Stimulated activated CD8-positive, alpha-beta memory T cell treated with anti-CD3 and anti-CD28 coated beads, Interleukin-12 subunit alpha, Interleukin-12 subunit beta, amount 100 ng/mL, for 4 hours (primary cell): ENCODE measurements at places on chromosomes 12 and 14.

DNA sequence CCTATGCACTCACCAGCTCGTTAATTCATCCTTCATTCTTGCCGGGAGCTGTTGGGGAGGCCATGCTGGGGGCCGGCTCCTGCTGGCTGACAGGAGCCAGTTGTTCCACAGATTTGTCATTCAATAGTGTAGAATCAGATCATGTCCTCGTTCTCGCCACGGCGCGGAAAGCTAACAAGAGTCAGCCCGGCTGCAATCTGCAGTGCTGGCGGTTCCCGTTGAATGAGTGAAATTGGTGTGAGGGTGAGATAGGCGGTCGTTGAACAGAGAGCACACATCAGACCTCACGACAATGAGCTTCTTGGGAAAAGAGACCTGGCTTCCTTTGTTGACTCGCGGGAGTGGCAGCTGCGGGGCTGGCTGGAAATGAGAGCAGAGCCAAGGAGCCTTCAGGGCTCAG, 57.5 kb downstream of the KIF26A start:
- no peak for DNase-seq

- DNase-seq, result no peak
Observed at GRCh38 chr12:19639781-19640415, 200.6 kb downstream of the AEBP2 start.

GRCh38 chr12:70635755-70636154, 1.5 kb downstream of the PTPRB start:
- DNase-seq, result no peak

GRCh38 chr14:81797315-81797714, 263.7 kb upstream of the SEL1L start:
- DNase-seq, result no peak

DNA sequence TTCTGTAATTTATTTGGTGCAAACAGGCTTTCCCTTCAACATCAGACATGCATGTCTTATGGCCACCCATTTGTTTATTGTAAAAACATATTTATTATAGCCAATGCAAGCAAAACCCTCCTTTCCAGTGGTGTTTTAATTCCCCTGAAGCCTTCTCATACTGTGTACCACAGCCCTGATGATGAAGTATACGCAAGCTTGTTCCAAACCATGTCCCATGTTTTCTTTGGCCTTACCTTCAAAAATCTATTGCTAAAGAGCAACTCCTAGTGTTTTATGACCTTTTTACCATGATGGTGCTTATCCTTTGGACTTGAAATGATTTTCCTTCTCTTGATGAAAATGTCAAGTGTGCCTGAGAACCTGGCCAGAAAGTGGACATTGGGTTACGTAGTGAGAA, 85.9 kb upstream of the CCDC91 start:
- DNase-seq, result no peak

GRCh38 chr12:121277374-121277759, 19.1 kb downstream of the CAMKK2 start:
- no peak for DNase-seq

DNA sequence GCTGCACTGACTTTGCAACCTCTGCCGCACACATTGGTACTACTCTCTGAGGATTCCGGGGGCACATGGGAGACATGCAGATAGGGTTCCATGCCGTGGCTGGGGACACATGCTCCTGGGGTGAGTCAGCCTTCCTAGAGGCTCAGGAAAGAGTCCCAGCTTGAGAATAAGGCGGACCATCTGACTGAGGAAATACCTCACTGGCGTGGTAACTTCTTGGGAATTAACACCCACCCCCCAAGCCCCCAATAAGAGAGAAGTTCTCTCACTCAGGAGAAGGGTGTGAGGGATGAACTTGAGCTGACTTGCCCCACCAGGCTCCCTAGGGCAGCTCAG, 23.2 kb downstream of the PLXNC1 start:
- DNase-seq, result no peak

DNA sequence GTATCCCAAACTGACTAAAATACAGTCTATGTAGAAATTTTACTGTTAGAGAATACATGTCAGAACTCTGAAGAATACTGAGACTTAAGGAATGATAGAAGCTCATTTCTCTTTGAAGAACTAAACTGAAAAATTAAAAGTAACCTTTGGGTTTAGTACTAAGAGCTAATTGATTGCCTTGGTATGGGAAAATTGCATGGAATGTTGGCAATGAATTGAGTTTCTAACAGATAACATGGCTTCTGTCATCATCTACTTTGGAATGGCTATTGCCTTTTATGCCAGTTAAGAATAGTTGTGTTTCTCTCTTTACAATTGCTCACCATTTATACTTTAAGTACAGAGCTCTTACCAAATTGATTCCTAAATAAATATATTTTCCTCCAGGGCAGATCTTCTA, 308.8 kb upstream of the SYT1 start:
- DNase-seq, result no peak

- DNase-seq, result no peak
Observed at GRCh38 chr14:106530423-106531107, 1004.2 kb downstream of the TMEM121 start.

- no peak for DNase-seq
Observed at GRCh38 chr12:26227361-26227745, 32.0 kb downstream of the SSPN start.

GRCh38 chr12:49766115-49766455, 24.7 kb downstream of the TMBIM6 start:
- no peak for DNase-seq

DNA sequence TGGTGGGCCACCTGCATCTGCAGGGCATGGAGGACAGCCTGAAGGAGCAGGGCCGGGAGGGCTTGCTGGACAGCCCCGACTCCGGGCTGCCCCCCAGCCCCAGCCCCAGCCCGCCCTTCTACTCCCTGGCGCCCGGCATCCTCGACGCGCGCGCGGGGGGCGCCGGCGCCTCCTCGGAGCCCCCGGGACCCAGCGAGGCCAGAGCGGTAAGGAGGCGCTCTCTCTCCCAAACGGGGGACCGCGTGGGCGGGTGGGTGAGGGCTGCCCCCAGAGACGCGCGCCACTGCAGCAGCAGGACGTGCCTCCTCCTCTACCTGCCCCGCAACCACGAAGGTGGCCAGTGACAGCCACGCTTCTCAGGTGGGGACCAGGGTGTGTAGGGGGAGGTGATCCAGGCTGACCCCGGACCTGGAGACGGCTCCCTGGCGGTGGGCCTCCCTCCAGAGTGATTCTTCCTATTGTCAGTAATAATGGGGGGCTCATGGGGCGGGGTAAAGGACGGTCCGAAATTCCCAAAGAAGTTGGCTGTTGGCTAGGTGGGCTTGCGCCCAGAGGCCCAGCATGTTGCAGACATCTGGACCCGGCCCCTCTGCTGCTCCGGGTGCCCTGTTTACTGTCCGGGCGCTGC, 652 bp downstream of the RFLNA start:
- DNase-seq, result no peak

DNA sequence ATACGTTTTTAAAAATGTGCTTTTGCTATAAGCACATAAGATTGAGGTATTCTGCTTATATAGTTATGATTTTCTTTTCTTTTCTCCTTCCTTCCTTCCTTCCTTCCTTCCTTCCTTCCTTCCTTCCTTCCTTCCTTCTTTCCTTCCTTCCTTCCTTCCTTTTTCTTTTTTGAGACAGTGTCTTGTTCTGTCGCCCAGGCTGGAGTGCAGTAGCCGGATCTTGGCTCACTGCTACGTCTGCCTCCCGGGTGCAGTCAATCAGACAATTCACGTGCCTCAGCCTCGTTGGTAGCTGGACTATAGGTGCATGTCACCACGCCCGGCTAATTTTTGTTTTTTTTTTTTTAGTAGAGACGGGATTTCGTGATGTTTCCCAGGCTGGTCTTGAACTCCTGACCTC, 5.8 kb downstream of the CFAP54 start:
- no peak for DNase-seq

DNA sequence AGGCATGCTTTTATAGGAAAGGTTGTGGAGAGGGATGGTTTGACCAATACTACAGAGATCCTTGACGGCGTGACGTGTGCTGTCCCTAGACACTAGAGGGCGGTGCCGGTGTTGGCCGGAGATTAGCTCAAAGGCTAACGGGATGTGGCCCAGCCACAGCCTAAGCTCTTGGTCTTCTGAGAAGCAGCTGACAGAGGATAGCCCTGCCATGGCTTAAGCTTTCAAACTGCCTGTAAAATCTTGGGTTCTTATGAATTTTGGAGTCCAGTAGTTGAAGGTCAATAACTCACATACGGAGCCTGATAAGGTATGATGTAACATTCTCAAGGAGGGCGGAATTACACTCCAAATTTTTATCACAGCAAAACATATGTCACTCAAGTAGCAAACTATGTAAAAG, 515.7 kb upstream of the ATXN7L3B start:
- no peak for DNase-seq

DNA sequence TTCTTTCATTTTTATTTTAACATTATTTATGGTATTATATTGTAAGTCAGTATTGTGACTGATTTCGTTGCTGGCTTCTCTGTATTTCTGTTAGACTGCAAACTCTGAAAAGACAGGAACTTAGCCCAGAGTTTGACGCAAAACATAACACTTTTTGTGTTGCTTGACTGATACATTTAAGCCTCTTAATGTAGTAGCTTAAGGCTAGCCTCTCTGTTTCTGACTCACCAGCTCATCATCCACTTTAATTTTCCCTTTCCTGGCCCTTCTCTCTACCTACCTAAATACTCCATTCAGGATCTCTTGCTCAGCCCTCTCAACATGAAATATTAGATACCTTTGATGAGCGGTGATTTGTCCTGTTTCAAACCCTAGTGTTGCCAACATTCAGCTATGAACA, 420.6 kb downstream of the LRFN5 start:
- no peak for DNase-seq

- no peak for DNase-seq
Observed at GRCh38 chr14:71720978-71721624, 211.1 kb upstream of the RGS6 start.

- DNase-seq, result no peak
Observed at GRCh38 chr14:70188659-70189455, at the start of gene SLC8A3. Gene SLC8A3, minus strand, starts transcription at chr14:70188951. Its CDS starts 20,529 bp downstream, at chr14:70168422.

- no peak for DNase-seq
Observed at GRCh38 chr14:36723530-36723929, 61.9 kb downstream of the PAX9 start.

DNA sequence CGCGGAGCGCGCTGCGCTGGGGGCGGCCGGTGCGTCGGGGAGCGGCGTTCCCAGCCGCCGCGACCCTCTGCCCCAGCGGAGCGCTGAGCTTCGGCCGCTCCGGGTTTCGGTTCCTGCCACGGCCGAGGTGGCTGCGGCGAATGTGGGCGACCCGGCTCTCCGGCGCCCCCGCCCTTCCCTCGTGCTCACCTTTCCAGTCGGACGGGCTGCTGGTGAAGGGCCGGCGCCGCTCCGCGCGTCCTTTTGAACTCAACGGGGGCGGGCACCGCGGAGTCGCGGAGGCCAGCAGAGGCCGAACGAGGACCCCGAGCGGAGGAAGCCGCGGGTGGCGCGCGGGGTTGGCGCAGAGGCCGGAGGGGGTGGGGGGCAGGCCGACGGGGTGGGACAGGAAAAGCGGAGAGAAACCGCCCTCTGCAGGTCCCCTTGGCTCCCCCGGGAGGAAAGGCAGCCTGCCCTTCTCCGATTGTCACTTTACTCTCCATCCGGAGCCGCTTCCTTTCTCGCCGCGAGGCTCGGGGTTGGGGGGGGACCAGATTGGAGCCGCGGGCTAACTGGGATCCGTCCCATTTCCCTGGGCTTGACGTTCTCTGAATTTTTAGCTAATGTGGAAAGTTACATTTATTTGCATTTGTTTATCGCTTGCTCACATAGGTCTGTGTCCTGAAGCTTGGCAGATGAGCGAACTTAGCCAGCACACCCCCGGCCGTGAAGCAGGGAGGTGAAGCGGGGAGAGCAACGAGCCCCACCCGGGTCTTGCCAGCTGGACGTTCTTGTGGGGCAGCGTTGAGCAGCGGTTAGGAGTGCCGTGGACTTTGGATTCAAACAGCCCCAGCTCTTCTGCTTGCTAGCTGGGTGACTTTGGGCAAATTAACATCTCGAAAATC, at the start of gene SMAGP:
Gene SMAGP (minus strand): TSS at position 349 of the 884 bp plus-strand sequence. CDS start 1,137 bp downstream, outside the sequence.
- peak; percentile 29 for DNase-seq

DNA sequence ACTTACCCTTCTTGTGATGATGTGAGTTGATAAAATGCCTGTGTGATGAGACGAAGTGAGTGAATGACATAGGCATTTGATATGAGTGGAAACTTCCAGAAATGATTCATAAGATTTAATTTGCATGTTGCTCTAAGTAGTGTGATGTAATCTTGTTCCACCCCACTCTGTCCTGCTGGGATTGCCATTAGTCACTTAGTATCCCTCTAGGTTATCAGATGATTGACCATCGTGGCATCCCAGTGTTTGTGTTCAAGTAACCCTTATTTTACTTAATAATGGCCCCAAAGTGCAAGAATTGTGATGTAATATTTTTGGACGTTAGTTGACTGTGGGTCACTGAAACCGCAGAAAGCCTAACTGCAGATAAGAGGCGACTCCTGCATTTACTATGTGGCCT, 214.4 kb upstream of the DIO2 start:
- no peak for DNase-seq

- DNase-seq, result no peak
Observed at GRCh38 chr12:12604740-12605139, 6.9 kb upstream of the CREBL2 start.

- DNase-seq, result no peak
Observed at GRCh38 chr12:42960087-42960527, 370.6 kb upstream of the PRICKLE1 start.

DNA sequence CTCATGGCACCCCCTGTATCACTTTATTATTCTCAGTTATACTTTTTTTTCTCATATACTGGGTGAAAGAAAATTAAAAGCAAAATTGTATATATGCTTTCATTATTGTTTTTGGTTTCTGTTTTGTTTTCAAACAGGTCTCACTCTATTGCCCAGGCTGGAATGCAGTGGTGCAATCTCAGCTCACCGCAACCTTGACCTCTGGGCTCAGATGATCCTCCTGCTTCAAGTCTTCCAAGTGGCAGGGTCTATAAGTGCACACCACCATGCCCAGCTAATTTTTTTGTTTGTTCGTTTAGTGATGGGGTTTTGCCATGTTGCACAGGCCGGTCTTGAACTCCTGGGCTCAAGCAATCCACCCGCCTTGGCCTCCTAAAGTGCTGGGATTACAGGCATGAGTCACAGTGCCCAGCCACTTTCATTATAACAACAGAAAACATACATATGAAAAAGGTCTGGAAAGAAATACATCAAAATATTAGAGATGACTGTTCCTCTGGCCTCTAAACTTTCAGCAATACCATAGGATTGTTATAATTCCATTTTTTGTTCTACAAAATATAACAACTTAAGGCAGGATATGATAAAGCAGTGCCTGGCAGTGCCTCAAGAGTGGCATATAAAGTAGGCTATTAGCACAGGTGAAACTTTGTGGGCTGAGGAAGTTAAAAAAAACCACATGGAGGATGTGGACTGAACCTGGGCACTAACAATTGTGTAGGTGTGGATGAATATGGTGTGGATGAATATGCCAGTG, 5.8 kb upstream of the NTN4 start:
- DNase-seq, result no peak
